Upper lobe of right lung (tissue), 1 donor: ENCODE measurements at places on chromosomes 2 and 18.

GRCh38 chr2:41431756-41432155 lies 616.1 kb upstream of the PKDCC start:
- DNase-seq, result no peak

DNA sequence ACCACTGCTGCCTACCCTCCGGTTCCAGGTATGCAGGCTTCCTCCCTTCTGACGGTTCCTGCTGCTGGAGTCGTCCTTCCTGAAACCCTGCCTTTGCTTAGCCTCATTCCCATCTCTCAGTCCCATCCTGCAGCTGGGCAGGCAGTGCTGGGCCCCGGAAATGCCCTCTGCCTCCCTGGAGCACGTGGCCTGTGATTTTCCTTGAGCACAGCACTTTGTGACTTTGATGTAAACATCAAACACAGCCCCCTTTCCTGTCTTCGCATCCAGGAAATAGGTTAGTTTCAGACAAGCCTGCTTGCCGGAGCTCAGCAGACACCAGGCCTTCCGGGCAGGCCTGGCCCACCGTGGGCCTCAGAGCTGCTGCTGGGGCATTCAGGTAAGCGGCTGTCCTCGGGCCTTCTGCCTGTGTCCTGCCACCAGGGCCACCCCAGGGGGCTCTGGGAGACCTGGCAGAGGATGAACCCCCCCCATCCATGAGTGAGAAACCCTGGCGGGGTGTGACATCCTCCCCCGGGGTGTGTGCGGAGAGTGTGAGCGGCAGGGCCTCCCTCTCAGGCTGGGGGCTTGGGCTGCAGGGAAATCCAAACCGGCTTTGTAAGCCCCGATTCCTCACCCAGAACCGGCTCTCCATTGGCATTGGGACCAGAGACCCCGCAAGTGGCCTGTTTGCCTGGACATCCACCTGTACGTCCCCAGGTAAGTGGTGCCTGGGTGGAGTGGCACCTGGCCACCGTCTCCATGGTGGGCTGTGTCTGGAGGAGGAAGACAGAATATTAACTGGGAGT lies at the start of gene ZAP70:
Gene ZAP70, plus strand, starts transcription at position 281 of the 788 bp plus-strand sequence. CDS start 10,461 bp downstream, outside the sequence.
- peak; percentile 63 for DNase-seq

DNA sequence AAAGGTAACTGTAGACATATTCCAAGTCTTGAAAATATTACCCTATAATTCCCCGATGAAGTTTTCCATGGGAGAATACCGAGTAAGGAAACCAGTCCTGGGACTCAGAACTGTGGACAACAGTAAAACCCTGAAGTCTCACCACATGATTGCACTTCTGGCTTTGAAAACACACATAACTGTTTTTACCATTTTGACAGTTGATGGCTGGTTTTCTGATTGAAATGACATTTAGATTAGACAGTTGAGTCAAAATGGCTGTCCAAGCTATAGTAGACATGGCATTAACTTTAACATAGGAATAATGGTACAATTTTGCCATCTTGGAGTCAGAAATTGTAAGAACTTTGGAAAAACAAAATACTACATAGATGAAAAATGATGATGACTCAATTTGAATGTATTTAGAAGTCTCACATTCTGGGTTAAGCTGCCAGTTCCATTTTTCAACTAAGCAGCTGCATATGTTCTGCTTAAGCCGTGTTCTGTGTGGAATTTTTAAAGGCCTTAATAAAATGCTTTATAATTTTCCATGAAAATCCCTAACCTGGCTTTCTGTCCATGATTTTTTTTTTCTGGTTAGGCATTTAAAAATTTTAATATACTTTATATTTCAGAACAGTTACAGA lies 38.3 kb upstream of the WIPF1 start:
- DNase-seq, result no peak

- no peak for DNase-seq
Observed at GRCh38 chr2:149399934-149400615, 69.7 kb downstream of the LYPD6 start.

DNA sequence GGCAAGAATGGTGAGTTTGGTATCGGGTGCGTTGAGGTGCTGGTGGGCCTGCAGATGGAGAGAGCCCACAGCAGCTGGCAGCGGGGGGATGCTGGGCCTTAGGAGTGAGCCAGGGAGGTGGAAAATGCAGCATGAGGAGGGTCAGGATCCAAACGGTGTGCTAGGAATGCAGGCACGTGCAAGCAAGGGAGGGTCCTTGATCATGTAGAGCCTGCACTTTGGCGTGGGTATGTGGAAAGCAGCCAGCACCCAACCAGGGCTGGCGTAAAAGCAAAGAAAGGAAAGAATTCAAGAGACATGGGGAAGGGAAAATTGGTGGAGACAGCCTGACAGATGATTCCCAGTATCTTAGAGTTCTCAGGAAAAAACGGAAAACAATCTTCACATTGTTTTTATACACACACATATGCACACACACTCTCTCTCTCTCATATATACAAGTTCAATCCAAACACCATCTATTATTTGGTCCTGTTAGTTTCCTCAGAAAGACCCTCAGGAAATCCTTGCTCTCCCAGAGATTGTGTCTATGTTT lies 46.3 kb downstream of the LTBP1 start:
- no peak for DNase-seq

DNA sequence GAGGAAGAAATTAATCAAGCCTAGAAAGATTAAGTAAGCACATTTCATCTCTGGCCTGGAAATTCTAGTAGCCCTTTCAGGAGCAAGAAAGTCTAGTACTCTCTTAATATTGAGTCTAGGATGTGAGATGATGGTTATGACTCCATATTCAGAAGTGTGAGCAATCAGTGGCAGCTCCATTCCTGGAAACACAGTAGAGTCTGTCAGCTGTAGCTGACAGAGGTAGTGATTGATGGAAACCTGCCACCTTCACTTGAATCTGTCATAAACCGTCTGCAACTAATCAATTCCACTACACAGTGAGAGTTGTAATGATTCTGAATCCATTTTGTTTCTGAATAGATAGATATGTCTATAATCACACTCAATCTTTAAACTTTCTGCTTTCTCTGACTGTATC lies 635.1 kb downstream of the IRS1 start:
- no peak for DNase-seq

GRCh38 chr2:189954989-189955388 lies 107.5 kb downstream of the MSTN start:
- DNase-seq, result no peak

GRCh38 chr2:46984642-46985476 lies 69.3 kb upstream of the MCFD2 start:
- DNase-seq, result peak; percentile 82
